ENCODE measurements at places on chromosomes 3 and 15.

- DNase-seq: no peak
Observed at GRCh38 chr3:152302521-152303021, 33.8 kb downstream of the MBNL1 start.

DNA sequence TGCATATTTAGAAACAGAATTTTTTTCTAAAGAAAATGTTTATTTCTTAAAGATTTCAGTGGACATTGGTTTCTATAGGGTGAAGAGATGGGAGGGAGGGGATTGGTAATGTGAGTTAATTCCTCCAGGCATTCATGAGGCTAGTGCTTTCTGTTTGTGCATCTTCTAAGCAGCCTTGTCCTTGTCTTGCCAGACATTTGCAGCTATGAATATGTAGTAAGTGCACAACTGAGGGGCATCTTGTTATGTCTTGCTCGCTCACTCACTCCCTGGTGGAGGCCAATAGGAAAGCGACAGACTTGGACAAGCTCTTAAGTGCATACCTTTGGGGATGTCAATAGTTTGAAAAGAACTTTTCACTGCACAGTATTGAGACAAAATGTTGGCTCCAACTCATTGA lies 92.5 kb upstream of the ATP10A start:
- no peak for DNase-seq

- DNase-seq: no peak
Observed at GRCh38 chr3:112117841-112118571, 15.0 kb downstream of the GCSAM start.

GRCh38 chr3:32816439-32817256 lies 1.1 kb upstream of the TRIM71 start:
- DNase-seq: no peak

GRCh38 chr15:93982226-93982727 lies 249.1 kb upstream of the MCTP2 start:
- no peak for DNase-seq

DNA sequence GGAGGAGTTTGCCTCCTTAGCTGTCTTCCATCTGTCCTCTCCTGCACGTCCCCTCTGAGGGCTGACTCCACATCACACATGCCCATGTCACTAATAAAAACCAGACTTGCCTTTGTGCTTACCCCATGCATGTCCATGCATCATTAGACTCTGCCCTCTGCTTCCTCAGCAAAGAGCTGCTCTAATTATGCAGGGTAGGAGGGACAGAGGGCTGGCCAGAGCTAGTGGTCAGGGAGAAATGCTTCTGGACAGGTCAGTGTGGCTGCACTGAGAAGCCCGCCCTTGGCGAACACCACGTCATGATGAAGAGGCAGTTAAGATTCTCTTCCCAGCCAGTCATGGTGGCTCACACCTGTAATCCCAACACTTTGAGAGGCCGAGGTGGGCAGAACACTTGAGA lies 8.9 kb downstream of the CA12 start:
- no peak for DNase-seq
